ENCODE measurements at places on chromosomes 12 and 14.

DNA sequence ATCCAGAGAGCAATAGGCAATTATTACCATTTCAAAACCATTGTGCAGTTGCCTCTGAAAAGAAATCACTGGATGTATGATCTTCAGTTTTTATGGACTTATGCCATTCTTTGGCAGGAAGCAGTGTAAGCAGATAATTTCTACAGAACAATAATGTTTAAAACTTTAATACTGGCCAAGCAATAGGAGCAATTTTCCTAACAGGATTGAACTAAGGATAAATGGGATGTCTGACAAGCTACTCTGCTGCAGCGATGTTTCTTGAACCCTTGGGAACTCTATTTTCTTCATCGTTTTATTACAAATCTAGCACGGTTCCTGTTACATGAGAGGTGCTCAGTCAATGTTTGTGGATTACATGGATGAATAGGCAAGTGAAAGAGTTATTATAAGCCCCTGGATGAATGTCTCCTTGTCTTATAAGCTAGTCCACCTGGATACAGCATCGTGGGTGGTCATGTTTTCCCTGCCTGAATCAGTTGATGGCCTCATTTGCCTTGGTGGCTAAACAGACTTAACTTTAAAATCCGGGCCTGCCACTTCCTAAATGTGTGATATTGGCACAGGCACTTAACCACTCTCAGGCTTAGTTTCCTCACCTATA lies 68.2 kb upstream of the MDM1 start:
- no peak for DNase-seq

DNA sequence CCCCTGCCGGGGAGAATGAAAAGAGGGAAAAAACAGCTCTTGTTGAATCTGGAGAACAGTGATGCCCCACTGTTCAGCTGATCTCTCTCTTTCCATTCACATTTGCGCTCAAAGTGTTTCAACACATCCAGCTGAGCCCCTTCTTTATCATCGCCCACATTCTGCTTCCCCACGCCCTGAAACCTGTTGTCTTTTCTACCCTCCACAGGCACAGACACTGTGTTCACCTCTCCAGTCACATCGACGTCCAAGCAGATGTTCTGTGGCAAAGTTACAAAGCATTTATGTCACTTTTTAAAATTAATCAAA lies 338.7 kb downstream of the EGLN3 start:
- no peak for DNase-seq

DNA sequence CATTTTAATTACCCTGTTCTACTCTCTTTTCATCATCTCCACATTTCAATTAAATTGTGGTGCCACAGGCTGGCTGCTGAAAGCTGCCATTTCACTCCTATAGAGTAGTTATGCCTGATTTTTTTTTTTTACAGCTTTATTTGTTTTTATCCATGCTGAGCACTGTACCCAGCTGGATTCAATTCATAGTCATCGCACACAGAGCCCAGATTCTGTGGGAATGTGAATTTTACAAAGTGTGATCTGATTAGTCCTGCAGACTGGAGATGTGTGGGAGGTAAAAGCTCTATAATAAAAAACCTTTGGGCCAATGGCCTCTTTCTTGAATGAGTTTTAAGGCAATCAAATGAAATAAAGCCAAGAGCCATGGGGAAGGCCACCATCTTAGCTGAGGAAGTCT lies 190.2 kb downstream of the ANO4 start:
- DNase-seq, result no peak

- DNase-seq, result no peak
Measured at GRCh38 chr14:48575772-48576171, 900.4 kb upstream of the MDGA2 start.

DNA sequence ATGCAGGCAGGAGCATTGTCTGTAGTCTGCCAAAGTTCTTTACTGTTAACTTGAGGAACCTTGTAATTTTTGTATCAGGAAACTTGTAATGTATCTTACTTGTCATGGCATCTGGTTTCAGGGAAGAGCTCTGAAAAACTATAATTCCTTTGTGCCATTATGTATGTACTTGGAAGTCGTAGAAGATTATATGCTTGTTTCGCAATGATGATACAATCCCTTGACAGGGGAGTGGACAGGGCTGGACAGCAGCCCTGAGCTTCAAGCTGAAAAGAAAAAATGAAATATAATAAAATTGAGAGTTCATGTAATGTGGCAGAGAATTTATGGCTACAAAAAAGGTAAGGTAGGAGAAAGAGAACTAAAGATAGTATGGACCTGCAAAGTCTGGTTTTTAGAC lies 7.4 kb upstream of the DLGAP5 start:
- no peak for DNase-seq

DNA sequence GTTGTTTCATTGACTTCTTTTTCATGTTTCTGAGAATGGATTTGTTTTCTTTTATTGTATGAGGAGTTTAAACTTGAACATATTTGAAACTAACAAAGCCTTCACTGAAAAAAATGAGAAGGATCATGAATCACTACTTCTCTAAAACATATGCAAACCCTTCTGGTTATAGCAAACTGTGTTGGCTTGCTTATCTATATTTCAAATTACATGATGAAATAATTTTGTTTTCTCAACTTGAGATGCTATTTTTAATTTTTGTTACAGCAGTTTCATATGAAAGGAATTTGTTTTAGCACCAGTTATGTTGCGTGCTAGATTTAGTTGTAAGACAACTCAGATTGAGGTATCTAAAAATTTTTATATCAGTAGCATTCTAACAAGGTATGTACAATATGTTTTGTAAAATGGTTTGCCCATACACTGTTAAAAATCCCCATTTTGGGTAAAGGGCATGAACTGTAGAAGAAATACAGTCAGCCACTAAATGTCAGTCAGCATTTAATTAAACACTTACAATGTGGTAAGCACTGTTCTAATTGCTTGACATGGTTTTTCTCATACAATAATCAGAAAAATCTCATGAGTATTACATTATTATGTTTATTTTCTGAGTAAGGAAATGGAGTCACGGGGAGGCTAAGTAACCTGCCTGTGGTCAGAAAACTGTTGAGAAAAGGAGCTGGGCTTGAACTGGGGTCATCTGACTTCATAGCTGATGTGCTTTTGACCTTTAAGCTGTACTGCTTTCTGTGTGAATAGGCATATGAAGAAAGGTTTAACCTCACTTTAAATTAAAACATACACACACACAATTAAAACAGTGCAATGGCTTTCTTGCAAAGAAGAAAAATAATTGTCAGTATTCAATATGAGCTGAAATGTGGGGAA lies 105.7 kb downstream of the PLEKHA5 start:
- DNase-seq, result no peak

- DNase-seq, result no peak
Measured at GRCh38 chr12:49092816-49093406, 1.7 kb downstream of the DHH start.

DNA sequence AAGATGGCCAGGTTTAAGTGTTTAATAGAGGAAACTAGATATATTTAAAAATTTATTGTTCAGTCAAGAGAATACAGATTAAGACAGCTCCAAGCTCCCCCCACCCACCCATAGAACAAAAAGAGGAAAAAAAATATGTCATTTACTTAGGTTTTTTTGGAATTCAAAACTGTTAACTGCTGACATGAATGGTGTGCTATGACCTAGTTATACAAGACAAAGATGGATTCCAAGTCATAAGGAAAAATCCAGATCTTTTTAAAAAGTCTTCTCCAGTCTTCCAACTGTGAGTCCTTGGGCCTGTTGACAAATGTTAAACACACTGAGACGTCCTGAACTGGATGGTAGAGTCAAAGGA lies 1.3 kb upstream of the SETD1B start:
- no peak for DNase-seq

- no peak for DNase-seq
Measured at GRCh38 chr12:103632554-103633216, 45.6 kb downstream of the STAB2 start.

DNA sequence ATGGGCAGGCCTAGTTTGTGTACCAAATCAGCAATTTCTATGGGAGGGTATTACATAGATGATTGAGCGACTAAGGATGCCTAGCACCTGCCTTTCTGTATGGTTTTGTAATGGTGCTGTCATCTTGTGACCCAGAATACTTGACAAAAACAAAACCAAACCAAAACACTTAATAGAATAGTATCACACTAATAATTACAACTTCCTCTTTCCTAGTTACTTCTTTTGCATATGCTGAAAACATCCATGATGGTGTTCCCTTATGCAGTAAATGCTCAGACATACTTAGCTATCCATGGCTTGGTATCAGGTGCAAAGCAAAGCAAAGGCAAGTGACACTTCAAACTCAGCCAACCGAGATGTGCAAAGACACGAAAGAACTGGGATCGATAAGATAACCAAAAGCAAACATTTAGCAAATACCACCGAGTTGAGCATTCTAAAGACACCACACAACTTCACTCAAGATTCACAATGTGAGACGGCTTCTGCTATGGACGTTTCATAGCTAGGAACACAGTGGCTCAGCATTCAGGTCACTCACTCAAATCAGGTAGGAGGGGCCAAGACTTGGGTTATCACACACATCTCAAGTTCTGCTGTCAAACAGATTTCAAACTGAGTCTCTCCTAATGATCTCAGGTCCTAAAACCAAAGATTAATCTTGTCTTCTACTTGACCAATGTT lies 24.3 kb downstream of the PPP1CC start:
- DNase-seq, result no peak

- no peak for DNase-seq
Measured at GRCh38 chr12:122882908-122883558, 12.9 kb downstream of the VPS37B start.

DNA sequence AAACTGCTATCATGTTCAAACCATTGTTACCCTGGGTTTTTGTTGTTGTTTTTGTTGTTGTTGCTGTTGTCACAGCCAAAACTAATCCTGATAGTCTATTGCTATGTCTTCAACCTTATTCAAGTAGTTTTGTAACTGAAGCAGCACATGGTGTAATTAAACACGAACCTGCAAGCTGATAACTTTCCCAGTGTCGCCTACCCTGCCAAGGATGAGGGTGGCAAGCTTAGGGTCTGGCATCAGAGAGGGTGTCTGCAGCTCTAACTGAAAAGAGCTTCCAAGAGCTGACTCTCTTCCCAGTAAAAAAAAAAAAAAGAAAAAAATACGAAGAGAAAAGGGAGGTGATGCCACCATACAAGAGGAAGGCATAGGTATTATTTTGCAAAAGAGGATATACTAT lies 86.3 kb upstream of the BCL2L14 start:
- no peak for DNase-seq

- DNase-seq, result no peak
Measured at GRCh38 chr12:108671110-108671509, 37.4 kb upstream of the SELPLG start.

DNA sequence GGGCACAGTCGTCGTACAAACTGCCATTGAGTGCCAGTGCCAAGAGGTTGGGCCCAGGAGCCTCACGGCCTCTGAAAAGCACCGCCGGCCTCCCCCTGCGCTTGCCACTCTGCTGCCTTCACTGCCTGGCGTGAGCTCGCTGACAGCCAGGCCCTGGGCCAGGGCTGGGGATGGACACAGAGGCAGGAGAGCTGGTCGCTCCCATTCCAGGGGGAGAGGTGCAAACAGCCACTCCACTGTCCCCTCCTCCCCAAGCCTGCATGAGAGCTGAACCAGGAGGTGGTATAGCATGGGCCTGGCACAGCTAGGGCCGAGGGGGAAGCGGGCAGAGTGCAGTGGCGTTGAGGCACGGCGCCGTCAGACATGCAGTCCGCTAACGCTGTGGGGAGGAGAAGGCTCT lies 4.6 kb downstream of the ADSS1 start:
- DNase-seq, result no peak

GRCh38 chr12:94561943-94562411 lies 88.4 kb downstream of the TMCC3 start:
- peak; percentile 96 for DNase-seq

GRCh38 chr14:104296388-104297312 lies 158.3 kb downstream of the KIF26A start:
- no peak for DNase-seq

- DNase-seq, result no peak
Measured at GRCh38 chr12:6384499-6385436, 806 bp downstream of the LTBR start.

- no peak for DNase-seq
Measured at GRCh38 chr12:11564984-11565651, 84.4 kb upstream of the ETV6 start.

GRCh38 chr12:19430988-19431387 lies 8.3 kb upstream of the AEBP2 start:
- DNase-seq, result no peak

- DNase-seq, result no peak
Measured at GRCh38 chr12:92493816-92494215, 209.0 kb upstream of the PLEKHG7 start.

- DNase-seq, result no peak
Measured at GRCh38 chr14:94027566-94028449, 1.7 kb downstream of the OTUB2 start.

DNA sequence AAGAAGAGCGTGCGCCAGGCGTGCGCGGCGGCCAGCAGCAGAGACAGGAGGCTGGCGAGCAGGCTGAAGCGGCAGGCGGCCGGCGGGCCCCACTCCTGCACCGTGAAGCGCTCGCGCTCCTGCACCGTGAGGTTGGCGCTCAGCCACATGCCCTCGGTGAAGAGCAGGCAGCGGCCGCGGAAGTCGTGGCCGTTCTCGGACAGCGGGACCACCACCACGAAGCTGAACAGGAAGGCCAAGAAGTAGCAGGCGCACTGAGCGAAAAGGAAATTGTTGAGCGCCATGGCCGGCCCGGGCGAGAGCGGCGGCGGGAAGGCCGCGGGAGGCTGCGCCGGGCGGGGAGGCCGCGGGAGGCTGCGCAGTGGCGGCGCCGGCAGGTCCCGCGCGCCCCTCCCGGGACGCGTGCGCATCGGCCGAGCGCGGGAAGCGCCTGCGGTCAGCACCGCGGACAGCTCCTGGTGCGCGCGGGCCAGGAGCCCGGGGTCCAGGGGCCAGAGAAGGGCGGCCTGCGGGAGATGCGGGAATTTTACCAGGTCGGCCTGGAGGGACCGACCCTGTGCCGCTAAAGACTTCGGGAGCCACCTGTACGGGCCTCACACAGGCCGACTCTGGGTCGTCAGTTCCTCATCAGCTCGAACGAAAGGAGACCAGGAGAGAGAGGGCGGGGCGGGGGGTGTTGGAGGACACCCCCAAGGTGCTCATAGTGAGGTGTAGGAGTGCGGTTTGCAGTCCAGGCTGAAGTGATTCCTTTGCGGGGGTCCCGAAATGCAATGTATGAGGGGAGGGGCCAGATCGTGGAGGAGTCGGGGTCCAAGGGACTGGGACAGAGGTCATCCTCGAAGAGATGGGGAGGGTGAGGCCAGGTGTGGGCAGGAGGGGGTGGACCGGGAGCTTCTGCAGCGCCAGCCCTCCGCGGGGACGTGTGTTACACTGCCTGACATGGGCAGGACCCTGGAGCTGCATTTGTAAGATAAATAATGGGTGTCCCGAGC lies at the start of gene TMEM179:
Gene TMEM179, minus strand, starts transcription at position 315 of the 992 bp plus-strand sequence. Its CDS starts 31 bp downstream, at position 284.
- no peak for DNase-seq

DNA sequence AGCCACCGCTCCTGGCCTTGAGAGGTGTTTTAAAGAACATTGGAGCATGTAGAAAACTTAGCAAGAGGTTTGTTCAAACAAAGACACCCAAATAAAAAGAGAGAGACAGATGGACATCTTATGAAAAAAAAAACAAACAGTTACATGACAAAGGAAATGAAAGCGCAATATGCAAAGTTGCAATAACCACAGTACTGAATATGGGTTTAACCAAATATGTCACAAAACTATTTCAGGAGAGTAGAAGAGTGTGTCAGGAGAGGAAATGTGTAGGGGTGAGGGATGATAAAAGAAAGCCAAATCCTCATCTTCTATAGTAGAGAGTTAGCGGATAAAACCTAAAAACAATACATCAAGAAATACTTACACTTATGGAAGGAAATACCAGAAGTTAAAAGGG lies 98.4 kb downstream of the GTF2A1 start:
- no peak for DNase-seq
